CD4-positive, CD25-positive, alpha-beta regulatory T cell (primary cell): ENCODE measurements at places on chromosomes 1 and 21.

- DNase-seq: no peak
These were observed 20.2 kb downstream of the NUAK2 start for GRCh38 chr1:205301205-205301821.

GRCh38 chr1:195886000-195886399 is 722.2 kb downstream of the KCNT2 start:
- no peak for DNase-seq

- no peak for DNase-seq
These were observed 370.2 kb upstream of the LYPLAL1 start for GRCh38 chr1:218803351-218803997.

DNA sequence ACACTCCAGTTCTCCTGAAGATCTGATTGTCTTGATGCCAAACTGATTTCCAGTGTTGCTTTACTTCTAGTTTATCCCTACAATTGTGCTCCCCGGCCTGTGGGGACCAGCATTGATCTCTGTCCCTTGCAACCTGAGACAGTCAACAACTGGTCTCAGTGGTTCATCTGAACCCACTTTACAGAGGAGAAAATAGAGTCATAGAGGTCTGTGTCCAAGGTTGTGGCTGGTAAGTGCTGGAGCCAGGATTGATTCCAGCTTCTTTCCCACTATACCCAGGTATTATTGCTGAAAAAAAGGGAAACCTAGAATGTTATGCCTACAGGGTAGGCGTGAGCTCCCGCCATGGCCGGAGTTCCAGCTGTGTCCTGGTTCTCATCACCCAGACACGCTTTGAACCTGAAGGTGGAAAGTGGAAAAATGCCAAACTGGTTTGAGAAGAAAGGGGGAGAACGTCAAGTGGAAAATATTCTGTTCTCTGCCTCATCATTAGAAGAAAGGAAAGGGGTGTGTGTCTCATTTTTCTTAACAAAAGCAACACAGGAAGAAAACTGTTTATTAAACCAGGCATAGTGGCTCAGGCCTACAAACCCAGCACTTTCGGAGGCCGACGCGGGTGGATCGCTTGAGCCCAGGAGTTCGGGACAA is 60.7 kb upstream of the ITPKB start:
- DNase-seq: no peak

- DNase-seq: no peak
These were observed 4.0 kb downstream of the CLCA1 start for GRCh38 chr1:86472767-86473166.

GRCh38 chr21:42002421-42002958 is 7.7 kb downstream of the ZBTB21 start:
- peak; percentile 43 for DNase-seq

DNA sequence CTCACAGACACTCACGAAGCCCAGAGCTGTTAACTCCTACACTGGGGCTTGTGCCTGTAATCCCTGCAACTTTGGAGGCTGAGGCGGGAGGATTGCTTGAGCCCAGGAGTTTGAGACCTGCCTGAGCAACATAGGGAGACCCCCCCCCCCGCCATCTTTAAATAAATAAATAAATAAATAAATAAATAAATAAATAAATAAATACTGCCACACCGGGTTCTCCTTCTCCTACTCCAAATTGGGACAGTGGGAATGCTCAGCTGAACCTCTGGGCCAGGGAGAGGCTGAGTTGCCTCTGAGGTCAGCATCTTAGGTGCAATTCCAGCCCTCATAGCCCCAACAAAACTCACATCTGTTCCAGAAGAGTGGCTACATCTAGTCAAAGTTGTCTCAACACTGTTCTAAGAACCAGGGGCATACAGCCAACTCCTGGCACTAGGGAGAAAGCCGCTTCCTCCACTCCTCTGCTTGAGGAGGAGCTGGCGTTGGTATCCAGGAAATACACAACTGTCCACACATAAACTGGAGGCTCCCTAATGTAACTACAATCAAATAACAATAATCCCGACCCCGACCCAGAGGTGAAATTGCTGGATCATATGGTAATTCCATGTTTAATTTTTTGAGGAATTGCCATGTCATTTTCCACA is 27.0 kb downstream of the C1orf216 start:
- DNase-seq: no peak

GRCh38 chr1:233459968-233460367 is 132.4 kb downstream of the MAP3K21 start:
- no peak for DNase-seq

GRCh38 chr1:85042413-85042812 is 5.9 kb downstream of the MCOLN3 start:
- no peak for DNase-seq

DNA sequence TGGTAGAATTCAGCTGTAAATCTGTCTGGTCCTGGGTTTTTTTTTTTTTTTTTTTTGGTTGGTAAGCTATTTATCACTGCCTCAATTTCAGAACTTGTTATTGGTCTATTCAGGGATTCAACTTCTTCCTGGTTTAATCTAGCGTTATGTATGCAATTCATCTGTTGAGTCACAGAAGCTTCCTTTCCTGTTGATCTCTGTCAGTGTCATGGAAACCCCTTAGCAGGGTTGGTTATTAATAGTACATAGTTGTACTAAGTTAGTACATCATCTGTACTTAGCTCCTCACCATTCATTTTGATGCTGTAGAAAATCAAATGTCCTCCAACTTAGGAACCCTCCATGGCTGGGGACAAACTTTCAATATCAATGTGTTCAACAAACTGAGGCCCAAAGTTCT is 51.0 kb upstream of the BARHL2 start:
- no peak for DNase-seq

DNA sequence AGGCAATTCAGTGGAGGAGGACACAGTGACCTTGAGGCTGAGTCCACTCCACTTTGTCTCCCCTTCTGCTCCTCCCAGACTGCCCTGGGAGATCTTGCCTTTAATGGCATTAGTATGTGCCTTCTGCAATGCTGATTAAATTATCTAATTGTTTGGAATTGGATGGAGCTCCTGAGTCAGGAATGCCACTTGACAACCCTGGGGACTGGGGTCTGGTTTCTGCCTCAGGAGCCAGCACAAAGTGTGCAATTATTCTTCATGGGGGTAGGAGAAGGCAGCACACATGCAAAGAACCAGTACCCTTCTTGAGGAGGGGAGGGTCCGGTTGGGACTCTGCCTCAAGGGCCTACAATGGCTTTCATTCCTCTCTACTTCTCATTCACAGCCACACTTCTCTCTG is 11.9 kb upstream of the PLXNA2 start:
- DNase-seq: no peak

GRCh38 chr1:41995441-41996130 is 76.9 kb upstream of the HIVEP3 start:
- no peak for DNase-seq

DNA sequence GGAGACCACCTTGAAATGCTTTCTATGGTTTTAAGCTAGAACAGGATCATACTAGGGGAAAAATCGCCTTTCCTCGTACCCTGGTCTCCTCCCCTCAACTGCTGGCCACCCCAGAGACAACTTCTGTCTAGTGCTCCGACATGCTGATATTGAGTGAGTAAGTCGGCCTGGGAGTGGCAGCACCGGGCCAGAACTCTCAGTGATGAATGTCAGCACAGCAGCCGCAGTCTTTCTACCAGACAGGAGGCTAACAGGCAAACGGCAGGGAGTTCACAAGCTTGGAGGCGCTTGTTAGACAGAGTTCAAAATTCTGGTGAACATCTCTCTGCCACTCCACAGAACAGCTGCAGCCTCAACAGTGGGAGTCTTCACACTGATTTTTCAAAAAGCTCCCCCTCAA is 716.9 kb downstream of the ADGRL2 start:
- no peak for DNase-seq

- DNase-seq: no peak
These were observed 1.9 kb downstream of the CSMD2 start for GRCh38 chr1:34162852-34163766.

GRCh38 chr1:18653367-18653766 is 22.7 kb downstream of the PAX7 start:
- DNase-seq: no peak

DNA sequence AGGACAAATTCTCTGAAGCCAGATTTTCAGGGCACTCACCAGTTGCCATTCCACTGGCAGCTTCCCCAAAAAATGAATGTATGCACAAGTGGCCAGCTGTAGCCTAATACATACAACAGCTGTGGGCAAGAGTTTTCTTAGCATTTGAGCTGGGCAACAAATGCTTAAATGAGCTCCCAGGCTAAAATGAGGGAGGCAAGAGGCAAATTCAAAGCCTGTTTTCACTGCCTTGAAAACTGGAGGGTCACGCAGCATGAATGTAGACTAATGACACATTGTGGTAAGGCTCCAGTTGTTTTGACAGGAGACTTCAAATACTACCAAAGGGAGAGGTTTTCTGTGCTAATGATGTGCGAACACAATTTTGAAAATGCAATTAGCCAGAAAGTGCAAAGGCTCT is 88.2 kb downstream of the TIAM1 start:
- DNase-seq: no peak

- DNase-seq: no peak
These were observed 26.5 kb downstream of the LRRC38 start for GRCh38 chr1:13487143-13487868.

GRCh38 chr21:20822666-20823065 is 175.5 kb upstream of the NCAM2 start:
- DNase-seq: no peak

DNA sequence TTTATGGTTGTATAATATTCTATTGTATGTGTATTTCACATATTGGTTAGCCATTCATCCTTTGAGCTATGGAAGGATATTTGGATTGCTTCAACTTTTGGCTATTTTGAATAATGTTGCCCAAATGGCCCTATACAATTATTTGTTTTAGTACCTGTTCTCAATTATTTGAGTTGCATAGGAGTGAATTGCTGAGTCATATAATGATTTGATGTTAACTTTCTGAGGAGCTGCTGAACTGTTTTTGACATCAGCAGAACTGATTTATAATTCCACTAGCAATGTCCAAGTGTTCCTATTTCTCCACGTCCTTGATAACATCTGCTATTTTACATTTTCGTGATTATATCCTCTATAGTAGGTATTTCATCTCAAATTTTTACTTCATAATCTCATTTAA is 839.9 kb downstream of the KCNT2 start:
- DNase-seq: no peak

DNA sequence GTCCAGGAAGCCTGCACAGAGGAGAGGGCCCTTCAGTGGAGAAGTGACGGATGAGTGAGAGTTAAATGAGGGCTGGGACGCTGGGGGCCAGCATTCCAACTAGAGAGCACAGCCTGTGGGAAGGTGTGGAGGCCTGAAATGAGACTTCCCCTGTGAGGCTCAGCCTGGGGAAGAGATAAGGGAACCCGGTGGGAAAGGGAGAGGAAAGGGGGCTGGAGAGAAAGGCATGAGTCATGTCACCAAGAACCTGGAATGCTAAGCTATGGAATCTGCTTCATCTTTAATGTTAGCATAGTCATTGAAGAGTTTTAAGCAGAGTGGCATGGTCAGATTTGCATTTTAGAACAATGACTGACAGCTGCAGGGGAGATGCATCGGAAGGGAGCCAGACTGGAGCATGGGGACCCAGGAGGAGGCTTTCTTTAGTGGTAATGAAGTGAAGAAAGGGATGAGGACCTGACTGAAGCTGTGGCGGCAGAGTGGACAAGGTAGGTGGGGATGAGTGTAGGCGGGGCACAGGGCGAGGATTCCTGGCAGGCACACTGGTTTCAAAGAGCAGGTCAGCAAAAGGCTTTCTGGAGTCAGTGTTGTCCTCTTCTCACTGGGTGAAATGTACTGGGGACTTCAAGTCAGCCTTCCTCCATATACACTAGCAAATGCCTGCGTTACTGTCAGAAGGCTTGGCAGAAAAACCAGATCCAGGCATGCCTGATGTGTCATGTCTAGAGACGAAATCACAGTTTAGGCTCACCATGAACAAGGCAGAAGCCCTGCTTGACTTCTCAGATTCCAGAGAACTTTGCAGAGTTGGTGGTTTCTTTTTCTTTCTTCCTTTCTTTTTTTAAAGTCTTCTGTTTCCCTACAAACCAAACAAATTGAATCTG is 8.0 kb downstream of the RGL1 start:
- no peak for DNase-seq

DNA sequence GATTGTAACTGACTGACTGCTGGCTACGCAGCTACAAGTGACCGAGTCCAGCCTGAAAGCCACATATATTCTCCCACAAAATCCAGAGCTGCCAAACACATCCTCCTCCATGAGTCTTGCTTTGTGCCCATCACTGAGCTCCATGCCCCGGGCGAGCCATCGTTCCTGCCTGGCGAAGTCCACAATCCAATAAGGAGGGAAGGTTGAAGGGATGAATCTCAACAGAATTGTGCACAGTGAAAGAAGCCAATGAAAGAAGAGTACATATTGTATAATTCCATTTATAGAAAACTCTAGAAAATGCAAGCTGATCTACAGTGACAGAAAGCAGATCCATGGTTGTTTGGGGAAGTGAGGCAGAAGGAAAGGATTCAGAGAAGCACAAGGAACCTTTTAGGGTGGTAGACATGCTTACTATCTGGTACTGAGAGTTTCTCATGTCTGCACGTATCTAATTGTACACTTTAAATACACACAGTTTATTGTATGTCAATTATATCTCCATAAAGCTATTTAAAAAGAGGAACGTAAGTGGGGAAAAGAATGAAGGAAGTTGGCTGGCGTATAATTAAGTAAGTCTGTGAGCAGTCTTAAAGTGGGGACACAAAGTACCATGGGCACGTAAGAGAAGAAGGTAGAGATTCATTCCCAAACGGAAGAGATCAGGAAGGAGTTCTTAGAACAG is 115.9 kb upstream of the JUN start:
- no peak for DNase-seq

DNA sequence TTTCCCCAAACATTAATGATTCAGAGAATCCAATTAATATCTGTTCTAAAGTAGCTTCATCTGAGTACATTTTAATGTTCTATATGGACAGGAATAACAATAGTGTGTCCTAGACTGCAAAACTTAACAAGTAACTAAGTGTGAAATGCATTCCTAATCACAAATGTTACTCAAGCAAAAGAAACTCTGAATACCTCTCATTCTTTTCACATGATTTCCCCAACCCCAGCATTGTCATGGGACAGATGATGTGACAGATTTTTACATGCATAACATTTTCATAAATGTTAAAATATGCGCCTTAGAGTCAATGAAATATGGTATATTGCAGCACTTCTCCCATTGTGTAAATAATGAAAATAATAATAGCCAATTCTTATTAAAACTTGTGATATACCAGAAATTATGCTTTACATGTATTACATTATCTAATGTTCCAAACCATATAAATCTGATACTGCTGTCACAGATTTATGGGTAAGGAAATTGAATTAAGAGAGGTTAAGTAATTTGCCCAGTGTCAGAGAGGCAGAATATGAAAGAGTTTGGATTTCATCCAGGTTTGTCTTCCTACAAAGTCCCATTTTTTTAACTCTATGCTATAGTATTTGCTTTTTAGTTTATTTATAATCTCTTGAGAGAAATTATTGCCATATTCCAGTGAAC is 269.4 kb downstream of the LRRC7 start:
- DNase-seq: no peak

- DNase-seq: no peak
These were observed 72.2 kb upstream of the KRTAP19-8 start for GRCh38 chr21:31110430-31110829.

GRCh38 chr1:28118640-28119307 is 30.4 kb upstream of the EYA3 start:
- no peak for DNase-seq
